ENCODE measurements at places on chromosomes 16 and 17.

DNA sequence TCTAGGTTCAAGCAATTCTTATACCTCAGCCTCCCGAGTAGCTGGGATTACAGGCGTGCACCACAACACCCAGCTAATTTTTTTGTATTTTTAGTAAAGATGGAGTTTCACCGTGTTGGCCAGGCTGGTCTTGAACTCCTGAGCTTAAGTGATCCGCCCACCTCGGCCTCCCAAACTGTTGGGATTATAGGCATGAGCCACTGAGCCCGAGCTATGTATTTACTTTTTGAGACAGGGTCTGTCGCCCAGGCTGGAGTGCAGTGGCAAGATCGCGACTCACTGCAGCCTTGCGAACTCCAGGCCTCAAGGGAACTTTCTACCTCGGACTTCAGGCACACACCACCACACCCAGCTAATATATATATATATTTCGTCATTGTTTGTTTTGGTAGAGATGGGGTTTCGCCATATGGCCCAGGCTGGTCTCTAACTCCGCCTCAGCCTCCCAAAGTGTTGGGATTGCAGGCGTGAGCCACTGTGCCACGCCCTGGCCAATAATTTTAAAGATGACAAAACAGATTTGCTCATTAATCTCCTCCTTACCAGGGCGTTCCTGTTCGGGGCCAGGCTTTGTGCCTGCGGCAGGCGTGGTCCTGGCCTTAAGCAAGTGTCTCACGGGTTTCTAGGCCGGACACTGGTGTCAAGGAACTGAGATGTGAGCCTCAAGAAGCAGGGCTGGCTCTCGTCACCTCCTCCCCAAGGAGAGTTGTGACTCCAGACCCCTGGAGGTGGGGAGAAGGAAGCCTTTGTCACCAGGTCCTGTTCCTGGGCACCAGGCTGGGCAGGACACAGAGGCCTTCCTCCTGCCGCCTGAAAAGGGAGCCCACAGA, 4.3 kb upstream of the NPW start:
- DNase-seq = no peak

DNA sequence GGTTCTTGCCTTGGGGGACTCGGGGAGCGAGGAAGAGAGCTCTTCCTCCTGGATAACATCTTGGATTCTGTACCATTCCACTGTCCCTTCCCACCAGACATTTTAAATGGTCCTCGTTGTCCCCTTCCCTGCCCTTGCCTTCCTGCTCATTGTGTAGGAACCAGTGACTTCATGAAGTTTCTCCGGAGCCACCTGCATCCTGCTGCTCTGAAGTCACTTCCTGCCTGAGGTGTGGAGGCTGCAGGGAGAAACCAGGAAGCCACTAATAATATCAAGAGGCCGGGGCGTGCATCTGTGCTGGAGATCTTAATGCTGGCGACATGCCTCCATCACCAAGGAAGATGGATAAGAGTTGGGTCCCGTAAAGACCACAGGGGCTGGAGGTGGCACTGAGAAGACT, 6.2 kb upstream of the SLC16A13 start:
- no peak for DNase-seq

DNA sequence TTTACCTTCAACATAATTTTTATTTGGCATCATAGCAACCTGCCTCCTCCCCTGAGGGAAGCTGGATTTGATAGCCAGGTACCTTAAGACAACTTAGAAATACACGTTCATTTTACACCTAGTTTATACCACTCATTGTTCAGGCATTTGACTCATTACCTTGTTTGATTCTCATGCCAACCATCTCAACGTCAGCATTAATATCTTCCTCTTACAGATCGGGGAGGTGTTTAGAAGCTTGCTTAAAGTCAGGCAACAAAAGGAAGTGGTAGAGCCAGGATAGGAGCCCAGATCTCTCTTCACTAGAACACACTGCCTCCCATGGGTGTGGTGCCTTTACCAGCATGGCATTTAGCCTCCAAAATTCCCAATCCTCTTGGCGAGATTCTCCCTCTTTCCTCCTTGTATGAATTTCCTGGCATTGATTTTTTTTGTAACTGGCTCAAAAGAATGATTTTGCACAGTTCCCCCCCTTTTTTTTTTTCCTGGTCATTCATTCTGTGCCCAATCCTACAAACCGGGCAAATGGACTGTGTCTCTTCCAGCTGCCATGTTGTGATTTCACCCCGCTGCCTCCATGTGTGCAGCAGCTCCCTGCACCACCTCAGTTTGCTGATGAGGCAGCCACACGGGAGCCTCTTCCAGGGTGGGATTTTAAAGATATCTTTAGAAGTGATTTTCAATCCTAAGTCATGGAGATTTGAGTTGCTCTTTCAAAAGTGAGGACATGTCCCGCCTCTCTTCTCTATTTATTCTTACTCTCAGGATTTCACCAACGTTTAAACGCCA, 383.6 kb downstream of the UTP18 start:
- no peak for DNase-seq

- peak; percentile 97 for DNase-seq
Measured at GRCh38 chr16:89395150-89396142, 94.9 kb downstream of the ANKRD11 start.

DNA sequence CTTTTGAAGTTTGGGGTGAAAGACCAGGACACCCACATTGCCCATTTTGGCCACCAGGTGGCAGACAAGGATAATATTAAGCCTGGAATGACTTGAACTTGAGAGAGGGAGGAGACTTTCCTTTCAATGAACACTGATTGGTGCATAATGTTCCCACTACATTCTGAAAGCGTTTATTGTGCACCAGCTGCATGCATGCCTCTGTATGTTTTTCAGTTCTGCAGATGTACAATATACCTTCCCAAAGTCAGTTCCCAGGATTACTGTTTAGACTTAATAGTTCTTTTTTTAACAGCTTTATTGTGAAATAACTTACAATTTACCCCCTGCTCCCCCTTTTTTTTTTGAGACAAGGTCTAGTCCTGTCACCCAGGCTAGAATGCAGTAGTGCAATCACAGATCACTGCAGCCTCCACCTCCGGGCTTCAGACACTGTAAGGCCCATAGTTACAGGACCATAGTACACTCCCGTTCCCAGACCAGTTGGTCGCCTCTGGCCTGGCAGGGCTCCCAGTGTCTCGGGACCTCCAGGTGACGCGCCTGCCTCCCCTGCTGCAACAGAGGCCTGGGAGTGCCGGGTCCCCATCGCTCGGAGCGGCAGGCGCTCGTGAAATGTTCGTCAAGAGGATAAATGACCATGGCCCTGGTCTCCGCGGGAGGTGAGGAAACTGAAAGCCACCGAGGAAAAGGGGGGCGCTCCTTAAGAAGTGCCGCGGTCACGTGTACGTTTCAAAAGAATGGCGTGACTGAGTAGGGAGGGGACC, 12.2 kb downstream of the CES2 start:
- DNase-seq = peak; percentile 79

DNA sequence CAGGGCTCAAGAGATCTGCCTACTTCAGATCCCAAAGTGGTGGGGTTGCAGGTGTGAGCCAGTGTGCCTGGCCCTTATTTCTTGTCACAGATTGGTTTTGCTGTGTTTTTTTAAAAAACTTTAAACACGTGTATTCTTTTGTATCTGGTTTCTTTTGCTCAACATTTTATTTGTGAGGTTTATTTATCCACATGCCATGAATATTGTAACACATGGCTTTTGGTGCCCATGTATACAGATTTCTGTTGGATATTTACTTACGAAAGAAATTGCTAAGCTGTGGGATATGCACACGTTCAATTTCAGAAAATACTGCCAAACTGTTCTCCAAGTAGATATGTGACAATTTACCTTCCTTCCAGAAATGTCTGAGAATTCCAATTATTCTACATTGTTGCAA, 18.7 kb upstream of the IL34 start:
- no peak for DNase-seq

- DNase-seq = no peak
Measured at GRCh38 chr17:7138800-7139381, 24.3 kb upstream of the ASGR2 start.

GRCh38 chr17:70581459-70581858, 412.1 kb downstream of the KCNJ2 start:
- no peak for DNase-seq

DNA sequence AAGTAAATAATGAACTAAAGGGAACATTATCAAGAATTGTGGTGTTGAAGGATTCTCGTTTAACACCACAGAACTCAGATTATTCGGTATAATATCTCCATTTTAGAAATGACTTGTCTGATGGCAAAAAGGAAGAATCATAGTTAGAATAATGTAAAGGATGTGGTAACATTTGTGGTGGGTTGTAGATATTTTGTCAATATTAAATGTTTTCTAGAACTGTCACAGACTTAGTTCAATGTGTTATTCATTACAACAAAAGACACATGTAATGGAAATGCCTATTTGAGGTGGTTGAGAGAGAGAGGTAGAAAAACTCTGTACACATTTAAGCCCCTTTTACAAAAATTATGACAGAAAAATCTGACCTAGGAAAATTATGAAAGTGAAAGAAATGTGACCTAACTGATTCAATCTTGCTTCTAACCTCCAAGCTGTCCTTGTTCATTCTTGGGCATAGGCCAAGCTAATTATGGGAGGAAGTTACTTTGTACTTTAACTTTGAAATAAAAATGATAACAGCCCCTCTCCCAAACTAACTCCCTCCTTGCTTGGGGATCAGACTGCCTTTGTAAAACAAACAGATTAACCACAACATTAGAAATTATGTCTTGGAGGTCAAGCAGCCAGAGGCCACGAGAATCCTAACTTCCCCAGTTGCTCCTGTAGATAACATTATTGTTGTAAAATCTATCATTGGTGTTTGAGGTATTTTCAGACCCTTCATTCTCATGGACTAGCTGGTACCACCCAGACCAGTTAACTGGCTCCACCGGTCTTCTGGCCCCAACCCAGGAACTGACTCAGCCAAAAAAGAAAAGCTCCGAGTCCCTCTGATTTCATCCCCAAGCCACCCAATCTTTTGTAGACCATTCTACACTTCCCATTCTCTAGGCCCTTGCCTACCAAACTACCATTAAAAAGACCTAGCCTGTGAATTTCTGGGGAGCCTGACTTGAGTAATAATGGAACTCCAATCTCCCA, 1287.8 kb upstream of the CDH8 start:
- peak; percentile 29 for DNase-seq

GRCh38 chr16:78386557-78387324, 287.3 kb downstream of the WWOX start:
- DNase-seq = peak; percentile 24

GRCh38 chr17:10956821-10957220, 118.9 kb upstream of the PIRT start:
- no peak for DNase-seq

- DNase-seq = peak; percentile 45
Measured at GRCh38 chr17:68291836-68292688, 767 bp downstream of the ARSG start.

DNA sequence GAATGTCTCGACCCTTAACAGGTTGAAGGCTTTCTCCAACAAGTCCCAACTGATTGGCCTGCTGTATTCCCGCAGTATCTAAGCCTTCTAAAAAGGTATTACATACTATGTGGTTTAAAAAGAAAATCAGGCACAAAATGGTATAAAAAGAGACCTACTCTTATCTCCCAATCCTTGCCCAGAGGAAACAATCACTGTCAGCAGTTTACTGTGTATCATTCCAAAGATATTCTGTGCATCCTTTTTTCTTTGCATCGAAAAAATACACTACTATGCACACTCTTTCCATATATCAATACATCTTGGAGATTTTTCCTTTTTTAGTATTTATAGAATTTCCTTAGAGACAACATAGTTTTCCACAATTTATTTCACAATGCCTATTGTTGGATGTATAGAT, 118.8 kb upstream of the TBX2 start:
- DNase-seq = no peak

DNA sequence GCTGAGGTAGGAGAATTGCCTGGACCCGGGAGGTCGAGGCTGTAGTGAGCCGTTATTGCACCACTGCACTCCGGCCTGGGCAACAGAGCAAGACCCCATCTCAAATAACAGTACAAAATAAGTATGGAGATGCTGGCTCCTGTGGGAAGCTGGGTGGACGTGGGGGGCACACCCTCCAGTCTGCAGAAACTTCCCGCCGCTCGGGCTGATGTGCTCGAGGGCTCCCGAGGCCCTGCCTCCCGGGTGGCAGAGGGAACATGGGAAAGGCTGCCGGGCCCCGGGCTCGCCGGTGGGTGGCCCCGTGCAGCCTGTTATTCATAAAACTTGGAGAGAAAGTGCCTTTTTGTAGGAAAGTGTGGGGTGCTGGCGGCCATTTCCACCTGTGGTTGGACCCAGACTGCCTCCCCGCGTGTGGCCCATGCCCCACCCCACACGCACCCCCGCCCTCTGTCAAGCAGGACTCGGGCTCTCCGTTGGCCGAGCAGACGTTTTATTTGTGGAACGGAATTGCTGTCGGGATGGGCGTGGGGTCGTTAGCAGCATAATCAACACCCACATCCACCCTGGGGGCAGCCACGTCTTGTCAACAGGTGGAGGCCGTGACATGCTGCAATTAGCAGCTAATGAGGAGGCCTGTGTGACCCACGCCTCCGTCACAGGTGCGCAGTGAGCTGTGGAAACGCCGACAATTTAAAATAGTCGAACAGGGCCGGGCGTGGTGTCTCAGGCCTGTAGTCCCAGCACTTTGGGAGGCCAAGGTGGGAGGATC, 7.4 kb upstream of the CIAO3 start:
- DNase-seq = no peak

GRCh38 chr16:68296291-68296690, 14.5 kb downstream of the SLC7A6OS start:
- DNase-seq = no peak

GRCh38 chr16:51049678-51050376, 101.2 kb downstream of the SALL1 start:
- DNase-seq = no peak

- no peak for DNase-seq
Measured at GRCh38 chr16:54437401-54437800, 150.8 kb upstream of the IRX3 start.

- DNase-seq = no peak
Measured at GRCh38 chr16:28010671-28011070, 52.8 kb downstream of the GSG1L start.

- DNase-seq = no peak
Measured at GRCh38 chr17:81251709-81252301, 12.7 kb downstream of the NDUFAF8 start.

DNA sequence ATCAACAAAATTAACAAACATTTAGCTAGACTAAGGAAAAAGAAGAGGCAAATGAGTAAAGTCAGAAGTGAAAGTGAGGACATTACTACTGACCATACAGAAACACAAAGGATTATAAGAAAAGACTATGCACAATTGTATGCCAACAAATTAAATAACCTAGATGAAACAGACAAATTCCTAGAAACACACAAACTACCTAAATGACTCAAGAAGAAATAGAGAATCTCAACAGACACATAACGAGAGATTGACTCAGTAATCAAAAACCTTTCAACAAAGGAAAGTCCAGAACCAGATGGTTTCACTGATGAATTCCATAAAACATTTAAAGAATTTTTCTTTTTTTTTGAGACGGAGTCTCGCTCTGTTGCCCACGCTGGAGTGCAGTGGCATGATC, 35.7 kb upstream of the MYLK3 start:
- peak; percentile 41 for DNase-seq

DNA sequence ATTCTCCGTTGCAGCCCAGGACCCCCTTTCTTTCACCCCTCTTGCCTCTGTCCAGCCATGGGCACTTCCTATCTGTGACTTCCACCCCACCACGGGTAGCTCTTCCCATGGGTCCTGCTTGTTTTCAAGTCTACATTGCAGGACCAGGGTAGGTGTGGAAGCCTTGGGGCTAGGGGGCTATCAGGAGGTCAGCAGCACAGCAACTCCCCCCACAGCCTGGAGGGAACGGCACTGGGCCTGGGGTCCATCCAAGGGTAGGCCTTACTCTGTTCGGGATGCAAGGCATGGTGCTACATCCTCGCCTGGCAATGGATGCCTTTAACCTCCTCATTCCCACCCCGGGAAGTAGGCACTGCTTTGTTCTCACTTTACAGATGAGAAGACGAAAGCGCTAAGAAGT, 109.3 kb downstream of the IRX5 start:
- DNase-seq = no peak

- DNase-seq = peak; percentile 57
Measured at GRCh38 chr17:67994817-67995569, 1.3 kb downstream of the C17orf58 start.
